ENCODE measurements at places on chromosomes 13 and 19.

- no peak for DNase-seq
Measured at GRCh38 chr13:98189841-98190505, 12.9 kb upstream of the RNF113B start.

DNA sequence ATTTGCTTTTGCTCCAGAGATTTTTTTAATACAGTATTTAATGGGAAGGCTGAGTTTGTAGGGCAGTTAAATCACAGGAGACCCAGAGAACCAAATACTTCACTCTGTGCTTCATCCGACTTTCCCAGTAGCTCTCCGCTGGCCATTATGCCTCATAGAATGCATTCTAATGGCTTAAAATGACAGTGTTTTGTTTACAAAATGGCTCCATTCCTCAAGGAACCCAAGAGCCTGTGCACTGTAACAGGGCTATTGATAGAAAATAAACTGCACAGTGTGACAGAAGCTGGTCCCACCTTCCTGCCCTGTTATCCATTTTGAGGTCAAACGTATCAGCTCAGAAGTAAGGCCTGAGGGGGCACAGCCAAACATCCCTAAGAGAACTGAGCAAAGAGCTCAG is 136.5 kb downstream of the RAP2A start:
- no peak for DNase-seq

DNA sequence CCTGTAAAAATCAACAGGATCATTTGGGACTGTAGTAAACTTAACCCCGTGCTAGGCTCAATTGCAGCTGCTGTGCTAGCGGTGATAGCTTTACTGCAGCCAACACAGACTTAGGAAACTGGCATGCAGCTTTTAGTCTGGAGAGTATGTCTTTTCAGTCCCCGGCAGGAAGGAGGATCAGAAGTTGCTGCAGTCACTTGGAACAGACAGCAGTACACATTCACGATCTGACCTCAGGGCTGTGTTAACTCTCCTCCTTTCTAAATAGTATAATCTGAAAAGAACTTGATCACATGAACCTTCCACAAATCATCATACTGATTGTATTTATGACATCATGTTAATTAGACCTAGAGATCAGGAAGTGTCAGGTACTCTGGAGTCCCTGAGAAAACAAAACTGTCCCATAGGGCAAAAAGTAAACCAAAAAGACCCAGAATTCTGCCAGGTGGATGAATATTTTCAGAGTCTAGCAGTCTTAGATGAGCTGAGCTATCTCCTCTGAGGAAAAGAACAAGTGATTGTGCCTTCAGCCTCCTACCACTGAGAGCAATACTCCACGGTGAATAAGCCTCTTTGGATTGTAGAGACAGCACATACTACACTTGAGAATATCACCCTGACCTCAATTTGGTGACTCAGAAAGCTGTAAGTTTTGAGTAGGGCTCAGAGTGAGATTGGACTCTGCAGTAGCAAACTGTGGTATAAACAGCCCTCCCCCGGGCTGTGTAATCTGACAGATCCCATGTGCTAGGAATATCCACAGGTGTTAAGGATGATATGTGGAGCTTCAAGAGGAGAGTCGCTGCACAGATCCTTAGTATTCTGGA is 181.0 kb upstream of the GPR12 start:
- no peak for DNase-seq

- DNase-seq: no peak
Measured at GRCh38 chr19:29680447-29680846, 15.2 kb downstream of the PLEKHF1 start.

DNA sequence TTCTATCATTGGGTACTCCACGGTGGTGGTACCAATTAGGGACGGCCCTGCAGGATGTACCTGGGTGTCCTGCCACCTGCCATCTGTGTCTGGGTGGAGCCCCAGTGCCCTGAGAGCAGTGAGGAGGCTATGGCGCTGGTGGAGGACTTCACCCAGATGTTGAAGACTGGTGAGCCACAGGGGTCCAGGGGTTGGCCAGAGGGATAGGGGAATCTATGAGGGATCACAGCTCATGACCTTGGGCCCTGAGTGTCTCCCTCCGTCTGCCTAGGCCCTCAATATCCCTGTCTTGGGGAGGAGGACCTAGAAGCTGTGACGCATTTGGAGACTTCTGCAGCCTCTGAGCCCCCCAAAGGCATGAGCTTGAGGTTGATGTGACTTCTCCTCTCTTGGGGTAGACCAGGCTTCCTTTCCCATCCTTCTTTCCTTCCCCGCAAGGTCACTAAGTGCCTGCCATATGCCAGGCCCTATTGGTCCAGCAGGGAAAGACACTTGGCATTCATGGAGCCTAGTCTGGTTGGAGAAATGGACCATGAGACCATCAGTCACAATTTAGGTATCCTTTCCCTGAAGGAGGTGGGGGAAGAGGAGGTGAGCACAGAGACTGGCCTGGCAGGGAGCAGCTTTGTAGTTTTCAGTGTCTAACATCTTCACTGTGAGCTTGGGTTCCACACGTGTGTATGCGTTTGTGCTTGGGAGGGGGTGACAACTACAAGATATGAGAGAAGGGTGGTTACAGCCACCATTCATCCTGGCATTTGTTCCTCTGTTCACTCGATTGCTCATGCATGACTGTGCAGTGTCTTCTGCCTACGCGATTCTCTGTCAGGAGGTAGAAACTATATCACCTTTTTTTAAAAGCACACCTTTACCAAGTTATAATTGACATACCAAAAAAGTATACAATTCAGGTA is 5.1 kb upstream of the MZF1 start:
- no peak for DNase-seq

- DNase-seq: no peak
Measured at GRCh38 chr13:43878892-43879754, at the start of gene CCDC122. TSS of gene CCDC122 (minus strand) at chr13:43879740. CDS start at chr13:43869376, 10,364 bp downstream.

DNA sequence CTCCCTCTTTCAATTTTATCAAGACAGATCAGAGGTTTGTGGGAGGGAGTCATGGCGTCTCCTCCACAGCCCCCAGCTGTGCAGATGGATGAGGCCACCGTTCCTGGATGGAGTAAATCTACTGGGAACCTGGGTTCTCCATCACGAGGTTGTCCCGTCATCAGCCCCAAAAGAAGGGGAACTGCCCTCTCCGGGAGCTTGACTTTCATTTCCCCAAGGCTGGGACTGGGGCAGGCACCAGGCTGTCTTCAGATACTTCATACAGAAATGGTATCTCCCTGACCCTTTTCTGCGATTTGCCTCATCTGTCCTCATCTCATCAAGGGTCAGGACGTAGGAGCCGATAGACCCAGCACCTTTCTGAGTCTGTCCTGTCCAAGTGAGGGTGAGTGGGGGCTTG is 9.8 kb downstream of the LILRB2 start:
- DNase-seq: no peak

GRCh38 chr19:17830567-17831418 is 9.5 kb upstream of the INSL3 start:
- DNase-seq: peak; percentile 90

DNA sequence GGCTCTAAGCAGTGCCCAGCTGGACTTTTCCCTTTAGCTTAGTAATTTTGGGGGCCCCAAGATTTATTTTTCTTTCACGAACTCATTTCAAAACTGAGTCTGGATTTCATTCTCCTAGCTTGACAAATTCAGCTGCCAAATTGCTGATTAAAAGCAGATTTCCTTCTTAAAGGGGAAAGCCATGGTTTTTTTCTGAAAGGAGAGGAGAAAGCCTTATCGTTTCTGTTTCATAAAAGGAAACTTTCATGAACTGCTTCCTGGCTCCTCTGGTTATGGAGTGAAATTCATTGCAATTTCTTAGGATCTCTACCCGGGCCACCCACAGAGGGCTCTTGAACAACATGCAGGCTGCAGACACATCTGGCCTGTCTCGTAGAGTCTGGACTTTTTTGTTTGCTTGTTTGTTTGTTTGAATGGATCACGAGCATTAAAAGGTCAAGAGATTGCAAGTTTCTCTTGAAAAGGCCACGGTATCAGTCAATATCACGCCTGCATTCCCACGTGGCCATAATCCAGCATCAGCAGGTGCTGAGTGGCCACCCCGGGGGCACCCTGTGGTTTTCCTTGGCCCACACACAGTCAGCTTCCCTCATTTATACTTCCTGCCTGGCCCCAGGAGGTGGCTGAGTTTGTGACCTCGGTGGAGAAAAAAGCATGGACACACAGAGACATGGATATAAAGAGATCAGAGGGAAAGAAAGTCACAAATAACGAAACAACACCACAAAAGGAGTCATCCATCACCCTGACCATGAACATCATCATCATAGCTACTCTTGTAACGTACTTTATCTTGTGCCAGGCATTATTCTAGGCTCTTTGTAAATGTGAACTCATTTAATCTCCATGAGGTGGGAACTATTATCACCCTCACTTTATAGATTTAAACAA is 10.5 kb upstream of the KLK4 start:
- no peak for DNase-seq

GRCh38 chr13:70967564-70967963 is 859.3 kb upstream of the KLHL1 start:
- no peak for DNase-seq

DNA sequence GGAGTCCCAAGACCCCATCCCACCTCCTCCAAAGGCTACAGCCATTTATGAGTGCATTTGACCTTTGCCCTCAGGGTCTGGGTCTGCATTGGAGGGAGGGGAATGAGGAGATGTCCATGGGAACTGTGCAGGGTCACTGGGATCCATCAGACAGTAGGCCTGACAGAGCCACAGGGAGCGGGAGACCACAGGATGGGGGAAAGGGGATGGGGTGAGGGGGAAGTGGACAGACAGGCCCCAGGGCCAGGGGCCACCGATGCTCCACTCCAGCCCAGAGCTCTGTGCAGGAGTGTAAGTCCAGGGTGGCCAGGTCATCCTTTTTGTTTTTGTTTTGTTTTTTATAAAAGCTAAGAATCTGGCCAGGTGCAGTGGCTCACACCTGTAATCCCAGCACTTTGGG is 82.5 kb downstream of the CHST8 start:
- no peak for DNase-seq

DNA sequence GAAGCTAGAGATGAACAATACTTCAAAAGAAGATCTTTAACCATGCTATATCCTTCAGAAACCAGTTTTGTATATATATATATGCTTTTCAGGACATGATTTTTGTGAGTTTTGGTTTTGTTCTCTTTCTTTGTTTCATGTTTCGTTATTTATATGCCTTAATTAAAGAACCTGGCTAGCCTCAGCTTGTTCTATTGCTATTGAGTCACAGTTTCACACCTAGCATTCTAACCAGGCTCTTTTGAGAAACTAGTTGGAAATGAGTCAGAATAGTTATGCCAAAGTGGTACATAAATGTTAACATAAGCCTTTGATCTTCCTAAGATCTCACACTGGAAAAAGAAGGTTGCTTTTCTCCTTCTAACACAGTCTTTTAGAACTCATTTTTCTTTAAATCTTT is 1925.2 kb downstream of the OLFM4 start:
- DNase-seq: no peak

DNA sequence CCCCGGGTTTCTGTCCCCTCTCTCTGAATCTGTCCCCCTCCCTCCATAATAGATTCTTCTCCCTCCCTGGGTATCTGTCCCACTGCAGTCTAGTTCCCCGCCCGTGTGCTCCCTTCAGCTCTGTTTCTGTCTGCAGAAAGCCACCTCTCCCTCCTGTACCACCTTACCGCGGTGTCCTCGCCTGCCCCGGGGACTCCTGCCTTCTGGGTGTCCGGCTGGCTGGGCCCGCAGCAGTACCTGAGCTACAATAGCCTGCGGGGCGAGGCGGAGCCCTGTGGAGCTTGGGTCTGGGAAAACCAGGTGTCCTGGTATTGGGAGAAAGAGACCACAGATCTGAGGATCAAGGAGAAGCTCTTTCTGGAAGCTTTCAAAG is 1.3 kb downstream of the FCGRT start:
- DNase-seq: no peak

GRCh38 chr13:75402787-75403186 is 79.2 kb downstream of the TBC1D4 start:
- DNase-seq: no peak

DNA sequence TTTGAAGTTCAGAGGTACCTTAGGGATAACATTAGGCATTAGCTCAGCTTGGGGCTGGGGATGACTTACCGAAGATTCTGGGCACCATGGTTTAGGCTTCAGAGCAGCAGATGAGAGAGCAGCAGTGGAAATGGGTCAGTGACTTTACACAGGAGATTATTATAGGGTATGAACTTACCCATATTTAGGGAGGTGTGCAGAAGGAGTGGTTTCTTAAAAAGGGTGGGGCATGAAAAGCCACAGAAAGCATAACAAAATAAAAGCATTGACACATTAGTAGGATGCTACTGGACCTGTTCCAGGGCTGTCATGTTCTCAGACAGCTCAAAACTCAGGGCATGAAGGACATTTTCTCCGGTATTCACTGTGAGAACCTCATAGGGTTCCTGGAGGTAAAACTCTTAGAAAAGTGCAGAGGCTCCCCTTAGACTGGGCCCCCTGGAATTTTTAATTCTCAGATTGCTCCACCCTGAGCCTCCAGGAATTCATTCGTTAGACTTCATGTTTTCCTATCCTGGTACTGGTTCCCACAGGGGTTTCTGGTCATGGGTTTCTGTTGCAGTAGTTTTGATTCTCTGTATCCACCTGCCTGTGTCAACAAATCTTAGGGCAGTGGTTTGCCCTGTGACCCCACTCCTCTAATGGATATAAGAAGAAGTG is 20.7 kb downstream of the IGFL1 start:
- DNase-seq: no peak

DNA sequence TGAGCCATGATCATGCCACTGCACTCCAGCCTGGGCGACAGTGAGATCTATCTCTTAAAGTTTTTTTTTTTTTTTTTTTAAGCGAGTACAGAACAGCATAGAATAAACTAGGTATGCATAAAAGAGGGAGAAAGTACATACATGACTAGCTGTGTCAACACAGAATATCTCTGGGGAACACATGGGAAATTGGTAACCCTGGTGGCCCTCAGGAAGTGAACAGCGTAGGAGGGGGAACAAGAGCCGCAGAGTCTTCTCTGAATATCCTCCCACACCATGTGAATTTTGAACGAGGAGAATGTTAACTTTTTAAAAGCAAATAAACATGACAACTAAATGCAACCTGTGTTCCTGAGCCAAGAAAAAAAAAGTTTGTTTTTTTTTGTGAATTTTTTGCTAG is 15.2 kb downstream of the PHLDB3 start:
- no peak for DNase-seq

DNA sequence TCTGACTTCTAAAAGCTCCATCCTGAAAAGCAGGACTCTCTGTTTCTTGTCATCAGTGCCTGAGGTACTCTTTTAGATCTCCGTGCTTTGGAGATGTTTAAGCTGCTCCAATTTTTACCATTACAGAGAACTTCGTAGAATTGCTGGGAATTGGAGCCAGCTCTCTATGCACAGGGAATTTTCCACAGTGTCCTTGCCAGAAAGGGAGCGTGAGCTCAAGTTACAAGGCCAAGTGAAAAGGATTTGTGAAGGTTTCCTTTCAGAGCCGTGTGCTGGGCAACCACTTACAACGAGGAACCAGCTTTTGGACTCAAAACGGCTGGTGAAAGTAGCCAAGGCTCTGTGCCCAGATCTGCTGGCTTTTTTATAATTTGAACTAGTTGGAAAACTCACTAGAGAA is 82.6 kb downstream of the NUFIP1 start:
- no peak for DNase-seq

GRCh38 chr13:98938801-98939200 is 39.1 kb downstream of the DOCK9 start:
- no peak for DNase-seq

- DNase-seq: no peak
Measured at GRCh38 chr13:41543664-41544300, 86.4 kb downstream of the RGCC start.

GRCh38 chr13:31997641-31998040 is 33.9 kb upstream of the FRY start:
- DNase-seq: no peak

- DNase-seq: no peak
Measured at GRCh38 chr19:39086386-39086785, 2.2 kb downstream of the ACP7 start.

GRCh38 chr13:45473627-45474026 is 8.9 kb downstream of the COG3 start:
- no peak for DNase-seq
